Posterior cingulate gyrus (tissue), 11 donors: ENCODE measurements at places on chromosomes 3 and 15.
A peak's percentile ranks its signal among the peaks of the same experiment; 100 is the strongest.

GRCh38 chr15:38991126-38991525, 426.5 kb upstream of the RASGRP1 start:
- DNase-seq = no peak

- no peak for DNase-seq
These were observed 33.3 kb upstream of the TBC1D23 start for GRCh38 chr3:100227511-100227921.

DNA sequence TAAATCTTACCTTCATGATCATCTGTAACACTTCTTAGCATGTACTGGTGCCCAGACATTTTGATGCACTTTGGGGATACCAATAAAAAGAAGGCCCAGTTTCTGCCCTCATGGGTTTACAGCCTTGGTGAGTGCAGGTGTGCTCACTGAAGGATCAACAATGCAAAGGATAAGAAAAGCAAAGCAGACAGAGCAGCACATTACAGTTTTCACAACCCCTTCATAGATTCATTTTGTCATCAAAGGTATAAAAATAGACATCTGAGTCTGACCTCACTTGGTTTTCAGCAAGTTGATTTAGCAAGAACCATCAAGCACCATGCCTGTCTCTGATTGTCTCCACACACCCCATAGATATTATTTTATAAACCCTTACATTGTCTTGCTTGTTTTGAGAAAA, 77.6 kb downstream of the BFSP2 start:
- DNase-seq = no peak

DNA sequence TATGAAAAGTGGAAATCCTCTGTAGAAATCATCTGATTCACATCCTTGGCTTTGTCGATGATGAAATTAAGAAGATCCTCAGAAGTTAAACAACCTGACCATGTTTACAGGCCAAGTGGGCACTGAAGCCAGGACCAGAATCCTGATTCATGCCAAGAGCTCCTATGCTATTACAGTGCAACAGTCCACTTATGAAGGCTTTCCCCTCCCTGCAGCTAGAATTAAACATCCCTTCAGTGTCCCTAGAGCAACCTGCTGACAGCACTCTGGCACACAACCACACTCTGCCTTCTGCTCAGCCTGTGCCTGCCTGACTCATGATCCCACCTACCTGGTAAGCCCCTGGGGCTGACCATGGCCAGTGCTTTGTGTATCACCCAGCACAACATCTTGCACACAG, 33.8 kb downstream of the TXNRD3 start:
- DNase-seq = no peak

DNA sequence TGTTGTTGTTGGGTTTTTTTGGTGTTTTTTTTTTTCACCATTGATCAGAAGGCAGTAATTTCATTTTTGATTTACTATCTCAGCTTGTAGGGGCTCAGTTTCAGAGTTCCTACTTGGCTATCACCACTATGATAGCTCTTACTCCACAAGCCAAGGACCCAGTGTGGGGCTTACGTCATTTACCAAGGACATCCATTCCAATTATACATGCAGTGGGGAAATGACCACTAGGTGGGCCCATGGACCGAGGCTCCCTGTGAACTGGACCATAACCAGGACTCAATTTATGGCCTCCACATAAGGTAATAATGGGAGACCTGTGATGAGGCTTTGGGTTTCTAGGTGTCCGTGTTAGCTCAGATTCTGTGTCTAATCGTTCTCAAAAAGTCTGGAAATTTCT, 67.5 kb upstream of the CACNA1D start:
- no peak for DNase-seq

- DNase-seq = no peak
These were observed 10.3 kb downstream of the SPINT1 start for GRCh38 chr15:40854161-40854560.

DNA sequence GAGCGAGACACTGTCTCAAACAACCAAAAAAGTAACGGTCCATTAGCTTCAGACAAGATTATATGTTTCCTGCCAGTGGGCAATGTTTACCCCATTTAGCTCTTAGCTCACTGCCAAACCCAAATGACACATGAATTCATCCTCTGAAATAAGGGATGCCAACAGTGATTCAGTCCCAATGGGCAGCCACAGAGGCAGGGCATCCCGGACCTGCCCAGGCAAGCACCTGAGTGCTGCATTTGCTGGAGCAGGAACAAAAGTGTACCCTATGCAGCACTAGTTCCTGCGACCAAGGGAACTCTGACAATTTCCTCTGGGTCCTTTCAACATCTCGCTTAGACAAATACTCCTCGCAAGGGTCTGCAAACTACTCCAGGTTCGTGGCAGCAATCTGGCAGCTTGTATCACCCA, 8.0 kb downstream of the IP6K2 start:
- DNase-seq = no peak

DNA sequence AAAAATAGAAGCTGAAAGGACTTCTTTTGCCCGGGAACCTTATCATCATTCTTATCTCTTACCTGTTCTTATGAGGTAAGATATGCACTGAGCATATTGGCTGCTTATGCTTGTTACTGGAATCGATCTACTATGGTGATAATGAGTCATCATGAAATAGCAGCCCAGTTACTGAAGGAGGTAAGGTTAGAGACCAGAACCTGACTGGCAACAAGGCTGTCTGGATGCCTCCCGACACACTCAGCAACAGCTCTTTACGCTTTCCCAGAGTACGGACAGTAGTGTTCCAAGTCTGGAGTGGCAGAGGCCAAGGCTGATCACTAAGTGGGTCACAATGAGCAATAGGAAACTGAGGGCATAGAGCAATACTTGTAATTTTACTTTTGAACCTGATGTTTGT, 314.1 kb downstream of the NLGN1 start:
- DNase-seq = no peak

GRCh38 chr3:183710231-183710630, 12.6 kb downstream of the YEATS2 start:
- no peak for DNase-seq

DNA sequence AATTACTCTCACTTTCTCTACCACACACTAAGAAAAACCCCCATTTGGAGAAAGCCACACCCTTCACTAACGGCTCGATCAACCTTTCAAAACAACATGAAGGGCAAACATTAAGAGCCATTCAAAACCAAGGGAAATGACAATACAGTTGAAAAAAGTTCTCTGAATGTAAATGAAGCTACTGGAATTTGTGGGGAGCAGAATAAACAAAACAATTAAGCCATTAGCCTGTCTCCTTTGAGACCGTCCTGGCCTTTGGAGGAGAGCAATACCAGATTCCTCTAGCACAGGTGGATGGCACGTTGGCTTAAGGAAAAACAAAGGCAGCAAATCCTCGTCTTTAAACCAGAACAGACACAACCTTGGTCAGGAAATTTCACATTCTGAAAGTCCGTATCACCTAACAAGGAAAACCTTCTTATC, 18.7 kb downstream of the MYO1E start:
- DNase-seq = no peak

DNA sequence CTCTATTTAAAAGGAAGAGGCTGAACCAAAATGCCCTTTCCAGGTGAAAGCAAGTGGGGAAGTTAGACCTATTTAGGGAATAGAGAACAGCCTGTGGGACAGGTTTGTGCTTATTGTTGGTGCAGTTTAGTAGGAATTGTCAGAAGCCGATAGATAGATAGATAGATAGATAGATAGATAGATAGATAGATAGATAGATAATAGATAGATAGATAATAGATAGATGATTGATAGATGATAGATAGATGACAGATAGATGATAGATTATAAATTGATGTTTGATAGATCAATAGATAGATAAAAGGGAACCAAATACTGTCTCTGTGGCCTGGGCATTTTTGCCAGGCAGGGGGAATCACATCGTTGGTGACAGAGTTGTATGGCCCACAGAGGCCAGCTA, 42.5 kb downstream of the SH3GL3 start:
- DNase-seq = no peak

DNA sequence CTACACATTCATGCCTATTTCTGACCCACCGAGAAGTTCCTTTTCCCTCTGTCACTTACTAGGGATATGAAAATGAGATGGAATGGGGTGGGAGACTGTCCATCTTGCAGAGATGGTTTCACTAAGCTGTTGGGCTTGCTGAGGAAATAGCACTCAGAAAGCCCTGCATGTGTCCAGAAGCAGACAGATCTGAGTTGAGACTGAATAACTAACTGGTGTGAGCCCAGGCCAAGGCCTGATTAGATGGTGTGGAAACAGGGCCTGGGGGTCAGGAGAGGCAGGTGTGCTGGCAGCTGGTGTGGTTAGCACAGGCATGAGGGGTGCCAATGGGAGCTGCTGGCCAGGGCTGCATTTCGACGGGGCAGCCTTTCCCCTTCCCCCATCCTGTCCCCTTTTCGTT, 72.1 kb downstream of the CLSTN2 start:
- DNase-seq = no peak

- no peak for DNase-seq
These were observed 10.3 kb downstream of the PDZRN3 start for GRCh38 chr3:73614419-73614818.

- no peak for DNase-seq
These were observed 13.4 kb downstream of the HACD2 start for GRCh38 chr3:123571264-123571972.

DNA sequence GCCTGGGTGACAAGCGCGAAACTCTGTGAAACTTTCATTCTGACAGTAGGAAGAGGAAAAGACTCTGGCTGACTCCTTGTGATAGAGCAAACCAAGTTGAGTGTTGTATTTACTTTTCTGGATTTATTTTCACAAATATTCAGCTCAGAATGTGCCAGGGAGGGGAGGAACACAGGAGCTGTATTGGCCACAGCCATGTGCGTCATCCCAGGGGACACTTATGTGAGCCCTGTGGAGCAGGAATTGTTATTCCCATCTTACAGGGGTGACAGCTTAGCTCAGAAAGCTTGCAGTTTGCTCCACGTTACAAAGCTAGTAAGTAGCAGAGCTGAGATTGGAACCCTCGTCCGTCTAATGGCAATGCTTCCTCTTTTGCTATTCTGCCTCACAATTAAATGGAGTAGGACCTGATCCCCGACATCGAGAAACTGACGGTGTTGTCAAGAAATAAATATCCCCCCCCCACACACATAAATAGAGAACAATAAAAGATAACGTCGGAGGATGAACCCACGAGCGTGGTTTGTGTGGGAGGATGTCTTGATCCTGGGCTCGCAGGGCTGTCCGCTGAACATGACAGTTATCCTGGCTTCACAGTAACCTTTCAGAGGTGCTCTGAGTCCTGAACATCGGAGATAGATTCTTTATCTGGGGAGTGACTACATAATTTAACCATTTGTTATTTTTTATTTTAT, 151.6 kb upstream of the CTDSPL start:
- DNase-seq = no peak

- no peak for DNase-seq
These were observed 44.2 kb downstream of the ACAD9 start for GRCh38 chr3:128923576-128923975.

DNA sequence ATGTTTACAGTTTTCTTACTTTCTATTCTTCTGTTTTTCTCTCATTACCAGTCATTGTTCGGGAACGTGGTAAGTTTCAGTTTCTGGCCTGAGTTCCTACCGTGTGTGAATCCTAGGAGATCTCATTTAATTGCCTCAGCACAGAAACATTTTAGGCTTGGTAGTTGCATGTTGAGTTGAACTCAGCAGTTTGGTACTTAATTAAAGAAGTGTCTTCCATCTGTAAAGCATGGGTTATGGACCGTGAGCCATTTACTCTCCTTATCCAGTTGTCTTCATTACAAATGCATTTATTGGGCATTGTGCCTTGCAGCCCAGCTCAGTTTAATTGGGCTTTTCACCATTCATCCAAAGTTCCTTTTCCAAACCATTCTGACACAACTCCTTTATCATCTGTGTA, 142.1 kb upstream of the CHRM5 start:
- DNase-seq = no peak

DNA sequence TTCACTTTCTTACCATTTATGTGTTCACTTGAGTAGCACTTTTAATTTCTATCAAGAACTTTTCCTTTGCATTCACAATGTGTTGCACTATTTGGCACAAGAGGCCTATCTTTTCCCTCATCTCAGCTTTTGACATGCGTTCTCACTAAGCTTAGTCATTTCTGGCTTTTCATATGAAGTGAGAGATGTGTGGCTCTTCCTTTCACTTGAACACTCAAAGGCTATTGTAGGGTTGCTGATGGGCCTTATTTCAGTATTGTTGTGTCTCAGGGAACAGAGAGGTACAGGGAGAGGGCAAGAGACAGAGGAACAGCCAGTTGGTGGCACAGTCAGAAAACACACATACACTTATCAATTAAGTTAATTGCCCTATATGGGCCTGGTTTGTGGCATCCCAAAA, 127.4 kb upstream of the MLF1 start:
- no peak for DNase-seq

- DNase-seq = no peak
These were observed 13.3 kb downstream of the EIF3J start for GRCh38 chr15:44550256-44550655.

DNA sequence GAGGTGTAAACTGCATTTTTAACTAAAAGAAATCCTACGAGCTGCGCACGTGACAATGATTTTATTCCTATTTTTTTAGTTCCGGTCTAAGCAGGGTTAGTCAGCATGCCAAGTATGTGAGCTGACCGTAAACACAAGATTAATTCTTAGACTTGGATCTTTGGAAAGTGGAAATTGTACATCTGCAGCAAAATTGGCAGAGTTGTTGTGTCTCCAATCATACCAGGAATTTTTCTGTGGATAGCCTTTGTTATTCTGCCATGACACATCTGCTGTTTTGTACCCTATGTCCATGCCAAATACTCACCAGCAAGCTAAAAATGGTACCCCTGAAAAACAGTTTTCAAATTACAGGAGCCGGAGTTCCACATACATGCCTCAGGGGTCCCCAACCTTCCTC, 562.5 kb downstream of the UNC13C start:
- DNase-seq = no peak

DNA sequence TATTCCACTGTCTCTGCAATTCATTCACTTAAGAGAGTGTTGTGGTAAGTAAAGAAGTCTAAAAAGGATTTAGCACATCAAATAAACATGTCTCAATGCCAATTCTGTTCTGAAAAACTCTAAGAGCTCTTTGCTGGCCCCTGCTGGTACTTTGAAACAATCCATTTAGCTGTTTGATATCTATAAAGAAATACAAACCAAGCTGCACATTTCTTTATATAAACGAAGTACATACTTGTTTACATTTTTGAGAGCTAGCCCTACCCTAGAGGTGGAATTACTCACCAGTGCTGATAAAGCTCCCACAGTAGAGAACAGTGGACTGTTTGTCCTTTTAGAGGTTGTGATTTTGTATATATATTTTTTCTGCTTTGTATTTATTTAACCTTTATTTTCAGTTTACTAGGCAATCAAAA, 75.5 kb downstream of the NEDD4 start:
- no peak for DNase-seq

- DNase-seq = peak; percentile 36
These were observed 286.6 kb downstream of the PTPRG start for GRCh38 chr3:61847784-61848462.

DNA sequence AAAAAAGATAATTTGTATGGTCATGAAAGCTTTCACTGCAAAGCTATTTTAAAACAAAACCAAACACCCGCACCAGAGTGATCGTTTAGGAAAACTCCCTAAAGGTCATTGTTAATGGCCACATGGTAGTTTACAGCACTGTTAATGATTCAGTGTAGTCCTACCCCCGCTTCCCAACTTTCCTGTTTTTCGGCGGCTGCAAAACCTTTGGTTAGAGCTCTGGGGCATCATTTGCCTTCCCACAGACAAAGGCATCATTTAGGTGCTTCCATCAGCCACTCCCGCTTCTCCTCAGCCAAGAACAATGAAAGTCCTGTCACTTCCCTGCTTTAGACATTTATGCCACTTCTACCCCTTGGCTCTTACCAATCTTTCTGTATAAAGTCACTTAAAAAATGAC, 10.6 kb downstream of the MELTF start:
- DNase-seq = no peak
